Activated CD4-positive, alpha-beta memory T cell treated with anti-CD3 and anti-CD28 coated beads, Interleukin-2, amount 10 ng/mL, durations not matched to agents 7 days and 5 days (primary cell): ENCODE measurements at places on chromosomes 13 and 19. TPM values are rescaled to one million over a fixed set of nuclear protein-coding genes. Genes with fewer than 3 reads are reported as not detected.

DNA sequence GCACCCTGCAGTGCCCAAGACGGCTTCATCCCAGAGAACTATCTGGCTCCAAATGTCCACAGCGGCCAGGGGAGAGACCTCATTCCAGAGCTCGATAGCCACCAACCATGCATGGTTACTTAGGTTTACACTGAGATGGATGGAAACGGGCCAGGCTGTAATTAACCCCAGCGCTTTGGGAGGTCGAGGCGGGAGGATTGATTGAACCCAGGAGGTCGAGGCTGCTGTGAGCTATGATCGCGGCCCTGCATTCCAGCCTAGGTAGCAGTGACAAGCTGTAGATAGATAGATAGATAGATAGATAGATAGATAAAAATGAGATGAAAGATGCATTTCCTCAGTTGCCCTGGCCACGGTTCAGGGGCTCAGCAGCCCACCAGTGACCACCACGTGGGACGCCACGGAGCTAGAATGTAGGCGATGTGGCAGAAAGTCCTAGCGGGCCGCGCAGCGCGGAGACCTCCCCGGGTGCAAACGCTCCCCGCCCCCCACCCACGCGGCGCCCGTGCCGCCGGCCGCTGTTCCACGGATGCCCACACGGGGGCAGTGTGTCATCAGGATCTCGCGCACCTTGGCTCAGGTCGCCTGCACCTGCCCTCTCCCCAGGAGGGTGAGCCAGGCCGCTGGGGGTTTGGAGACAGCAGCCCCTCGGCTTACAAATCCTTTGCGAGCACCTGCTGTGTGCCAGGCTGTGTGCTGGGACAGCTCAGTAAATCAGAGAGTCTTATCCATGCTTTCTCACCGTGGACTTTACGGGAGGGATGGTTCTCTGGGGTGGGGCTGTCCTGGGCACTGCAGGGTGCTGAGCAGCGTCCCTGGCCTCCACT is 13.5 kb upstream of the TLE5 start:
- H3K27me3 ChIP-seq: no peaks in the 10 kb centered on the region
- DNase-seq: peak; percentile 75

DNA sequence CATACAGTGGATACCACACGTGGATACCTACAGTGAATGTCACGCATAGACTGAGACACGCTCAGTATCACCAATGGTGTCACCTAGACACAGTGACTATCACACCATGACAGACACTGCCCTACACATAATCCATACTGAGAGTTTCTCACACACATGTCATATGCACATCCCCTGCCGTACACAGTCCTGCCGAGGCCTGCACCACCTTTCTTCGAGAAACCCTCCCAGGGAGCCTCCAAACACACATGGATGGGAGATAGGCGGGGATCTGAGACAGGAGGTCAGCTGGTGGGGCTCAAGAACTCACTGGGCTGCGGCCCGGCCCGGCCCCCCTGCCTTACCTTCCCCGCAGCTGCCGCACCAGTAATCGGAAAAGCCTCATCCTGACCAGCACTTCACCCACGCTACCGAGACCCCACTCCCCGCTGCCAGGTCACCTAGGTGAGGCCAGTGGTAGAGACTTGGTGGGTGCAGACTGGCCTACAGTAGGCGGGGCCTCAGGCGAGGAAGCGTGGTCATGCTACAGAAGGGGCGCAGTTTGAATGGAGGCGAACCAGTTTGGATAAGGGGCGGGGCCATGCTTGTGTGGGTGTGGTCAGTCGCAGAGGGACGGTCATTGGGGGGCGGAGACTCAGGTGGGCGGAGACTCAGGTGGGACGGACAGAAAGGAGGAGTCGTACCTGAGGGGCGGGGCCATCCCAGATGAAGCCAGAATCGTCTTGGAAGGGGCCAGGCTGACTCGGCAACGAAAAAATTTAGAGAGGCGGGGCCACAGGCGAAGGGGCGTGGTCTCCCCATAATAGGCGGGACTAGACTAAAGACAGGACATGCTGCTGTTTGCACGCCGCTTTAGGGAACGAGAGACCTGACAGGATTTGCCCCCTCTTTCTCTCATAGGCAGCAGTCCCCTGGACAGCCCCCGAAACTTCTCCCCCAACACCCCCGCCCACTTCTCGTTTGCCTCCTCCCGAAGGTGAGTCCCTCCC is 2.1 kb downstream of the MAST1 start:
- no peak overlapping the region for H3K27ac ChIP-seq
- peak; percentile 64 for DNase-seq
- H3K27me3 ChIP-seq: peaks cover 67% of the 10 kb centered on the region
- H3K36me3 ChIP-seq: no peaks in the 10 kb centered on the region

The IGFL3 gene
- total RNA-seq: not detected

The ZNF701 gene
- total RNA-seq: 29.7 TPM

The APOC4 gene
- total RNA-seq: not detected
